CD14-positive monocyte (primary cell): ENCODE measurements at places on chromosomes 11 and 22. TPM values are rescaled to one million over a fixed set of nuclear protein-coding genes. Genes with fewer than 3 reads are reported as not detected.

FAM181B gene
- polyA plus RNA-seq, result not detected in 2 replicates

APOL5 gene
- polyA plus RNA-seq, result not detected

DNA sequence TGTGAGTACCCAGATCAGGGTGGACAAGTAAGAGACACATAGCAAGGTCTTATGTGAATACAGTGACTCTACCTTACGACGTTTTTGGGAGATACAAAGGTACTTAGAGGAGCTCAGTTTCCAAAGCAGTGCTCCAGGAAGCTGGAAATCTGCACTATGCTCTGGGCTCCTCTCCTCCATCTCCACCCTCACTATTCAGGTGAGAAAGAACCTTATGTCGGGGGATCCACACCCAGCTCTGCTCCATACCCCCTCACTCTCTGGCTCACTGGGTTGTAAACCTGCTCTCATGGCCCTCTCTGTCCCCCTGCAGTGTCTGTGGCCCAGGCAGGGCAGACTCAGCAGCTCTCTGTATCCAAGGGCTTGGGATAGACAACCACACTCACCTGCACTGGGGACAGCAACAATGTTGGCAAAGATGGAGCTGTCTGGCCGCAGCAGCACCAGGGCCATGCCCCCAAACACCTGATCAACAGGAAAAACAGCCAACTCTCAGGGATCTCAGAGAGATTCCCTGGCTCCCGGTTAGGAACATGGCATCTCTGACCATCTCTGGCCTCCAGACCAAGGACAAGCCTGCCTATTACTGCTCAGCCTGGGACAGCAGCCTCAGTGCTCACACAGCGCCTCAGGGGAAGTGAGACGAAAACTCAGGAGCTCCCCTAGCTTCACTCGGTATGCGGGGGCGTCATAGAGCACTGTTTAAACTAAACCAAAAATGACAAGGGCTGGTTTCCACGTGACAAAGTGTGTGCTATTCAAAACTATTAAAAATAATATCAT is 60.9 kb upstream of the TOP3B start:
- DNase-seq, result no peak

ENTHD1 gene
- polyA plus RNA-seq, result not detected

DNA sequence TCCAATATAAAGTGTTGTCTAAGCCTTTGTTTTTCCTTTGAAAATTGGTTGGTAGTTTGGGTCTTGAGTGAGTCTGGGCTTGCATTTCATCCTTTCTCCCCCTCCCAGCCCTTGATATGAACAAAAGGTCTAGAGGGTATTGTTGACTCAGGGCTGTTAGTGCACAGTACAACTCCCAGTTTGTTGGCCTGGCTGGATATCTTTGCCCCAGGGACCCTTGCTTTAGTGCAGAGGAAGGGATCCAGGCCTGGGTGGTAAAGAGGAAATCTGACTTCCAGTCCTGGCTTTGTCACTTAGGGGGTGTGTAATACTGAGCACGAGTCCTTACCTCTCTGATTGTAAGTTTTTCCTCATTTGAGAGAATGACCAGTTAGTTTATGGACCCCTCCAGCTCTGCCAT is 330.4 kb downstream of the TMEM135 start:
- no peak for DNase-seq

UBE2L3 gene
- 69.6 TPM for polyA plus RNA-seq

- DNase-seq, result no peak
Observed at GRCh38 chr11:28537822-28538221, 429.6 kb downstream of the METTL15 start.

DNA sequence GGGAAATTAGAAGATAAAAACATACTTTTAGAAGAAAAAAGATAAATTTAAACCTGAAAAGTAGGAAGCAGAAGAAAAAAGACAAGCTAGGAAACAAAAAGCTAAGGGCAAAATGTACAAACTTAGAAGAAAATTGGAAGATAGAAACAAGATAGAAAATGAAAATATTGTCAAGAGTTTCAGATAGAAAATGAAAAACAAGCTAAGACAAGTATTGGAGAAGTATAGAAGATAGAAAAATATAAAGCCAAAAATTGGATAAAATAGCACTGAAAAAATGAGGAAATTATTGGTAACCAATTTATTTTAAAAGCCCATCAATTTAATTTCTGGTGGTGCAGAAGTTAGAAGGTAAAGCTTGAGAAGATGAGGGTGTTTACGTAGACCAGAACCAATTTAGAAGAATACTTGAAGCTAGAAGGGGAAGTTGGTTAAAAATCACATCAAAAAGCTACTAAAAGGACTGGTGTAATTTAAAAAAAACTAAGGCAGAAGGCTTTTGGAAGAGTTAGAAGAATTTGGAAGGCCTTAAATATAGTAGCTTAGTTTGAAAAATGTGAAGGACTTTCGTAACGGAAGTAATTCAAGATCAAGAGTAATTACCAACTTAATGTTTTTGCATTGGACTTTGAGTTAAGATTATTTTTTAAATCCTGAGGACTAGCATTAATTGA is 1.0 kb downstream of the MALAT1 start:
- DNase-seq, result no peak

DNA sequence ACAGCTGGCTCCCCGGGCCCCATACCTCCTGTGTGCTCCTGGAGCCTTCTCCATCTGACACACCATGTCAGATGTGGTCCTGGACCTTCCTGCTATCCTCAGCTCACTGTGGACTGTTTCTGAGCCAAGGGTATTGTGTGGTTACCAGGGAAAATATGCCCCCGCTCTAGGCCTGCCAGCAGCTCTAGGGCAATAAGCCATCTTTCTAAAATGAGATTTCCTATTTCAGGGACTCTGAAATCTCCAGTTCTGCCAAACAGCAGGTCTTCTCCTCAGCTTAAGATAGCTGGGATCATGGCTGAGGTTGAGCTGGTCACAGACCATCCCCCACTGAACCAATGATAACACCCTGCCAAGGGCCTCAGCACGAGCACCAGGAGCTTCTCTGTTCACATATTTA is 227.6 kb downstream of the ST3GAL4 start:
- DNase-seq, result no peak

GRCh38 chr22:26095256-26095956 is 73.9 kb upstream of the SEZ6L start:
- peak; percentile 33 for DNase-seq

DNA sequence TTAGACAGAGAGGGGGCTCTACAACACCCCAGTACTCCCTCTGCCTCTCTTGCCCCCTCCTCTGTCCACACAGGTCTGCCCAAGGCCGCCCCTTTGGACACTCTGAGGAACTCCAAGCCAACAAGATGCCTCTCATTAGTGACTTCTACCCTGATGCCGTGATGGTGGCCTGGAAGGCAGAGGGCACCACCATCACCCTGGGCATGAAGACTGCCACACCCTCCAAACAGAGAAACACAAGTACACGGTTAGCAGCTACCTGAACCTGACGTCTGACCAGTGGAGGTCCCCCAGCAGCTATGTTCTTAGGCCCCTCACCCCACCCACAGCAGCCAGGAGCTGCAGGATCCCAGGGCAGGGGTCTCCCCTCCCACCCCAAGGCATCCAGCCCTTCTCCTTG is 125.1 kb downstream of the MED15 start:
- no peak for DNase-seq

GRCh38 chr22:45093609-45094008 is 70.1 kb upstream of the NUP50 start:
- no peak for DNase-seq

TRIM49 gene
- polyA plus RNA-seq, result not detected

GRCh38 chr11:126718276-126718675 is 282.3 kb downstream of the KIRREL3 start:
- no peak for DNase-seq
